ENCODE measurements at places on chromosomes 1 and 21.

DNA sequence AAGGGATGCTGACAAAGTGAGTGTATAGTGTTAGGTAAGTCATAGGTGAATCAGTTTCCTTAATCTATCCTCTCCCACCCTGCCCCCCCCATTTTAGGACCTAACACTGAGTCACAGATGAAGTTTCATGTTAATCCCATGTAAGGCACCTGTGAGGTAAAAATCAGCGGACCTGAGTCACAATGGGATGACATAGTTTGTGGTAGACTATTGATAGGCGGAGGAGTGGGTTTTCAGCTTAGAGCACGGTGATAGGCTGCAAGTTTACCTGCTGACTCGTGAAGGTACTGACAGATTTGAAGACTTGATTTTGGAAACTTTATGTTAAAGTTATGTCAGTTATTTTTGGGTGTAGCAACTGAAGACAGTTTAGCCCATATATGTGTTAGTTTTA, 1.7 kb downstream of the TOR1AIP1 start:
- DNase-seq = peak; percentile 69

- peak; percentile 76 for DNase-seq
These were observed 3.9 kb upstream of the CD1C start for GRCh38 chr1:158285756-158286241.

- DNase-seq = no peak
These were observed 5.0 kb upstream of the PDC start for GRCh38 chr1:186465946-186466345.

DNA sequence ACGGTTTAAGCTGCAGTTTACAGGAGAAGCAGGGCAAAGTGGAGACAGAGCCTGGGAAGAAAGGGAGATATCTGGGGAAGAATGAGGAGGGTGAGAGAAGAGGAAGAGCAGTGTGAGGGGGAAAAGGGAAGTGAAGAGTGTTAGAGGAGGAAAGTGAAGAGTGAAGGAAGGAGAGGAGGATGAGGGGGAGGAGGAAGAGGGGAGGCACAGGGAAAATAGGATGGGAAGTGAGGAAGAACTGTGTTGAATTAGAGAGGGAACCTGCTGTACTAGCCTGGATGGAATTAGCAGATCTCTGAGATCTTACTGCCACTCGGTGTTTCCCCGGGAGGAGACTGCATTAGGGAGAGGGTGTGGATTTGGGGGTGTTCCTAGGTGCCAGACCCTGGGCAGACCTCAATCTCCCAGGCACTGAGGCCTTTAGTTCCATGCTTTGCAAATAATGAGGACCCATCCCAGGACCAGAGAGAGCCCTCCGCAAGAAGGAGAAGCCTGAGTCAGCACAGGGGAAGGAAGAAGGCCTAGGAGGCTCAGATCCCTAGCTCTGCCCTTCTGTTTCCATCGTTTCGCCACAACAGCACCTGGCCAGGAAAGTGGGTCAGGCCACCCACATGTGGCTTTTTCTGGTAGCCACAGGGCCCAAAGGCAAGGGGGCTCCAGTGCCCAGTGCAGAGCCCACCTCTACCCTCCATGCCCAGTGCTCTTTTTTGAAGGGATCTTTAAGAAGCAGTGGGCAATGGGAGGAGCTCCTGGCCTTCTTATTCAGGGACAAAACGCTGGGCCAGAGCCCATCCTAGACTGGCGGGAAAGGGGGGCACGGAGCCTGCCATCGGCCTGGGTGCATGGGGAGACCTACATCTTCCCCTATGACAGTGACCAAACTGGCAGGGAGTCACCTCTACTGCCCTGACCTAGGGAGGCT, 2.0 kb downstream of the LRRN2 start:
- DNase-seq = no peak

DNA sequence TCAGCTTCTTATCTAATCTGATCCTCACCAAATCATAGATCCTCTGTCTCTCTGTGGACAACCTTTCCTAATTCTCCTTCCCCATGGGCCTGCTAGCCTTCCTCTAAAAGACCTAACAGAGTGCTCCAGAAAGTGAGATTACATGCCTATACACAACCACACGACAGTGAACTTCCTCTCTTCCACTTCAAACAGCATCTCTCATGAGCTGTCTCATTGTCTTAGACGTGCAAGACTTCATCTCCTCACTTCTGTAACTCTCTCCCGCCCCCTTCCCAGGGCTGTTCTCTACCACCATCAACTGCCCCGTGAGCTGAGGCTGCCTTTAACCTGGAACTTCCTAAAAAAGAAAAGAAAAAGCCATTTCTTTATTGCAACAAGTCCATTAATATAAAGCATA, 14.1 kb upstream of the A3GALT2 start:
- DNase-seq = no peak

- DNase-seq = no peak
These were observed 2.2 kb downstream of the SH3BP5L start for GRCh38 chr1:248823517-248824001.

DNA sequence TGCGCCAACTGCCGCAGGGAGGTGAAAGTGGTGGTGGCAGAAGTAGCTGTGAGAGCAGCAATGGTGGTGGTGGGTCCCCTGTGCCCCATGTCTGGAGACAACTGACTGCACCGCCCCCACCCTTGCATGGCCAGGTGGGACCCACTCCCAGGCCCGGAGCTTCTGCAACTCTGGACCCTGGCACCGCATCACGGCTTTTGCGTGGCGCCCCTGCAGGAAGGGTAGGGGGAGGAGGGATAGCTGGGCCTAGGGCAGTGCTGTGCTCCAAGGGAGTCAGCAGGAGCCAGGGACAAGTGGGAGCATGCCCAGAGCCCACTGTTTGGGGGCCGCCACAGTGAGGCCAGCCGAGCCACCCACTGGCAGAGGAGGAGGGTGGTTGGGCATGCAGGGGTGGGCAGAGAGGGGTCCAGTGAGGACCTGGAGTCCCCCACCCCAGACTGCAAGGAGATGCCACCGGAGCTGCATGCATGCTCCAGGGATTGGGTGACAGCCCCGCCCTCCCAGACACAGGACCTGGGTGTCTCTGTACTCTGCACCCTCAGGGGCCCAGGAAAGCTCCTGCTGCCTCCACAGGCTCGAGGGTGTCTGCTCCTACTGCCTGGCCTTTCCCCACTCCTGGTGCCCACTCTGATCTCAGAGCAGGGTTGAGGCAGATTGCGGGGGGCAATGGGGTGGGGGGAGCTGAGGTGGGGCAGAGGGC, 9.8 kb upstream of the CTTNBP2NL start:
- DNase-seq = no peak

DNA sequence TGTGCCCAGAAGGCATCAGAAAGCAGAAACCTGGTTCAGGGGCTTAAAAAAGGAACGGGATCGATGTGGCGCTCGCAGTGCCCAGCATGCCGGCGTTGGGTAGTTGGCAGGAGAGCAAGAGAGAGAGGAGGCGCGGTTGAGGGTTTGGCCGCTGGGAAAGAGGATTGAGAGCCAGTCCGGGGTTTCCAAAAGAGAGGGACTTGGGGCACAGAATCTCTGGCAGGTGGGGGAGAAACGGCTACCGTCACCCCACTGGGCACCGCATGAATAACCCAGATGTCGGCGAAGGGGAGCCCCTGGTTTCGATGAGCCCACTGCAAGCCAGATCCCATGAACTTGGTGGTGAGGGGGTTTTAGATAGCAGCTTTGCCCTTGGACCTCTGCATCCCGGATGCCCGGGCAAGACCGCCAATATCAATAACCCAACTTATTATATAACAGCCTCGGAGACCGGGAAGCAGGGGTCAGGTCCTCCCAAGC, 60.4 kb upstream of the ACOT11 start:
- no peak for DNase-seq

- no peak for DNase-seq
These were observed 25.1 kb downstream of the USP24 start for GRCh38 chr1:55190109-55190508.
